ENCODE measurements at places on chromosomes 11 and 22. TPM values are rescaled to one million over a fixed set of nuclear protein-coding genes. Genes with fewer than 3 reads are reported as not detected.

BRMS1 gene
- 19.2 TPM for total RNA-seq

DRD4 gene
- total RNA-seq, result 1.3 TPM

ZBED4 gene
- 12.5 TPM for total RNA-seq

OR52D1 gene
- total RNA-seq, result not detected

APOA1 gene
- 29.8 TPM for total RNA-seq

CARD18 gene
- total RNA-seq, result not detected

LBHD1 gene
- total RNA-seq, result 4.0 TPM

CHRDL2 gene
- 0.64 TPM for total RNA-seq

PHLDB1 gene
- total RNA-seq, result 116 TPM

CBLIF gene
- total RNA-seq, result 0.53 TPM

PLA2G3 gene
- not detected for total RNA-seq

SYCE3 gene
- 0.58 TPM for total RNA-seq

OR51I1 gene
- 0.64 TPM for total RNA-seq

HDAC10 gene
- 36.7 TPM for total RNA-seq

RBMXL2 gene
- total RNA-seq, result 0.64 TPM

UCP3 gene
- 1.2 TPM for total RNA-seq

IGLL1 gene
- 3.7 TPM for total RNA-seq

PKNOX2 gene
- 9.3 TPM for total RNA-seq

LUZP2 gene
- total RNA-seq, result 1.5 TPM

SCN4B gene
- 2.0 TPM for total RNA-seq

C22orf42 gene
- total RNA-seq, result not detected

All from metanephros (tissue), 2 donors.